ENCODE measurements at places on chromosomes 2 and 18.

GRCh38 chr18:1078301-1078700, 173.6 kb downstream of the ADCYAP1 start:
- no peak for DNase-seq

GRCh38 chr2:116319935-116320334, 1494.6 kb upstream of the DDX18 start:
- DNase-seq: no peak

GRCh38 chr2:149145314-149146295, 107.1 kb downstream of the LYPD6B start:
- no peak for DNase-seq

GRCh38 chr2:219368690-219369191, 19.0 kb downstream of the DNPEP start:
- no peak for DNase-seq

GRCh38 chr2:75431763-75432162, 129.0 kb downstream of the EVA1A start:
- DNase-seq: no peak

DNA sequence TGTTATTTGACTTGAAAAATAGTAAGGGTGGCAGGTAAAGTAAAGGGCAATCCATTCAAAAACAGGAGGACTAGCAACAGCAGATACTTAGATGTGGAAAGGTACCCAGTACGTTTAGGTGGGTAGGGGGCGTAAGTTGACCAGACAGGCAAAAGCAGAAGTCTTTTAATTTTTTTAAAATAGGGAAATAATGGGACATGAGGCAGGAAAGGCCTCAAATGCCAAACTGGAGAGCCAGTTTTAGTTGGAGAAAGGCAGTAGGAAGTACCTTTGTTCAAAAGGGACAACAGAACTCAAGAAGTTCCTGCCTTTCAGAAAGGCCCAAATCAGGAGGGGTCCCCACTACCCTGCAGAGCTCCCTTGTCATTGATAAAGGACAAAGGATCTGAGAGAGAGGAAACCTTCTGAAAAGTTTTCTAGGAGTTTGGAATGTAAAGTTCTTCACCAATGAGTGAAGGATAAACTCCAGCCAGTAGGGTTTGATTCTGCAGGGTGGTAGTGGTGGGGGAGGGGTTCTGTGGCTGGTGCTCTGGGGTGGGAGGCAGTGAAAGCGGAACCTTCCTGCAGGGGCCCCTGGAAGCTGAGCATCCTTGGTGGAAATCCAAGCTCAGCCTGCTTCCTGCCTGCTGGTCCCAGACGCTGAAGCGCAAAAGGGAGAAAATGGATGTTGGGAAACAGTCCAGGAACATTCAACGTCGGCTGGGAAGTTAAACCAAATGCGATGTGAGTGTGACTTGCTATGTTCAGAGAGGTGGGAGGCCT, 40.1 kb downstream of the TMEM17 start:
- DNase-seq: no peak

DNA sequence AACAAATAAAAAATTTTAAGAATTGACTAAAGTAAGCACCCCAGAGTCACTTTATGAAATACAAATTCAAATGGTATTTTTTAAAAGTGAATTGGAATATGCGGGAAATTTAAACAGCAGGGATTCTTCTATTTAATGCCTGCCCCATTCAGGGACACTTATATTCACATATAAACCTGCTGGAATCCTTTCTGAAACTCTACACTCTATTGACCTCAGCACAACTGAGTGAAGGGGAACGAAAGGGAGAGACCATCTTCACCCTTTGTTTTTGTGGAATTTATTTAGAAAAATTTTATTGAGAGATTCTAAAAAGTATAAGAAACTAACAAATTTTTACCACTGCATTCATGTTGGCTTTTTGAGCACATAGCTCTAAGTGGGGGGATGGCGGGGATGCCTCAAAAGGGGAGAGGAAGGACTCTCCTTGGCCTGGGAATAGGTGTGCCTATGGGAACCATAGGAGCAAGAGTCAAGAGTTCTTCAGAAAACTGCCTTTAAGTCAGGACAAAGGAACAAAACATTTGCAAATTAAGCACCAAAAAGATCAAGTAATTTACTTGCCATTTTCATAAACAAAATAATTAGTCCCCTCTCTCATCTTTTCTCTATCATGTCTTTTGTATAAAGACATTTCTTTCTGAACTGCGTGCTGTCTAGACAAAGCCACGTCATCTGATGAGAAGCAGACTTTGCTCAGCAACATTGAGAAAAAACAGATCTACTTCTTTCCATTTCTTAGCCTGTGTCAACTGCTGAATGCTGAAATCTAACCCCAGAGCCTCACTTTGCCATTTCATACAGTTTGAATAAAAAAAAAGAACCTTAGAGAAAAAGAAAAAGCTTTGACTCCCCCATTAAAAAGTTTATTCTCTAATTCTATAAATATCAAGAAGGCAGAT, 21.6 kb upstream of the FLACC1 start:
- no peak for DNase-seq

DNA sequence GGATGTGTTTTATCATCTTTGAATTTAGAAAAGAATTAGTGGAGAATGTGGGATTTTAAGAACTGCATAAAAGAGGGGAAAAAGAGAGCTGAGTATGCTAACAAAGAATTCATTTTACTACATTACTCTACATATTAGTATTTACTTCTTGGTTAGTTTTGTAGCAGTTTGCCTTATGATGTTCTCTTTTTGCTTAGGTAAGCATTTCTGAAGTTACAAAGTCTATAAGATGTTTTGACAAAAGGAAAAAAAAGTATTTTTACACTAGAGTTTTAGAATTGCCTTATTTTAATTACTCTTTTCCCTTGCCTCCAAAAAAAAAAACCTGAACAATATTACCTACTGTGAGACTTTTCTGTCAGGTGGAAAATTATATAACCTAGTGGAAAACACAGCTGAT, 739.5 kb upstream of the SLC39A10 start:
- DNase-seq: no peak

DNA sequence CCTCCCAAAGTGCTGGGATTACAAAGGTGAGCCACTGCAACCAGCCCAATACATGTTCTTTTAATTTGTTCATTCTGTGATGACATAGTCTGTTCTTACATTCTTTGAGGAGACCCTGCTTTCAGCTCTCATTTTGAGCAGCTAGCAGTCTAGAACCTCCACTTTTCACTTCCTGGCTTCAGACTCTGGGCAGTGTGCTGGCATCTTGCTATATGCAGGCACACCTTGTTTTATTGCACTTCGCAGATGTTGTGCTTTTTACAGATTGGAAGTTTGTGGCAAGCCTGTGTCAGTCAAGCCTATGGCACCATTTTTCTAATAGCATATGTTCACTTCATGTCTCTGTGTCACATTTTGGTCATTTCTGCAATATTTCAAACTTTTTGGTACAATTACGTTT, 72.4 kb downstream of the PRKCE start:
- no peak for DNase-seq

GRCh38 chr2:147818741-147819140, 26.1 kb upstream of the ACVR2A start:
- no peak for DNase-seq

DNA sequence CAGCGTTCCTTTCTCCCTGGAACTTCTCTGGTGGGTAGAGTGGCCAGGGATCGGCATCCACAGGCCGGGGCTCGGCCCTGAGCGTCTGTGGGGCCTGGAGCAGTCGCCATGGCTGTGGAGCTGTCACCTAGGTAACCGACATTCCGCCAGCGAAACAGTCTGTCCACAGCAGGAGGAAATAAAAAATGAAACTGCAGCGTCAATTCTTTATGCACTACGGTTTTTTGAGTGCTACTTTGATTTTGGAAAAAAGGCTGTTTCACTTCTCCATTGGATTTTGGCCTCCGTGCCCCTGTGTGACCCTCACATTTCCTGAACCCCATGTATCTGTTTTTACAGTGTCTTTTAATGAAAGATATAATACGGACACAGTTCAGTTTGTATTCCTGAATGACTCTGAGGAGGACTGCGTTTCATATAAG, 163.4 kb downstream of the LDLRAD4 start:
- no peak for DNase-seq

DNA sequence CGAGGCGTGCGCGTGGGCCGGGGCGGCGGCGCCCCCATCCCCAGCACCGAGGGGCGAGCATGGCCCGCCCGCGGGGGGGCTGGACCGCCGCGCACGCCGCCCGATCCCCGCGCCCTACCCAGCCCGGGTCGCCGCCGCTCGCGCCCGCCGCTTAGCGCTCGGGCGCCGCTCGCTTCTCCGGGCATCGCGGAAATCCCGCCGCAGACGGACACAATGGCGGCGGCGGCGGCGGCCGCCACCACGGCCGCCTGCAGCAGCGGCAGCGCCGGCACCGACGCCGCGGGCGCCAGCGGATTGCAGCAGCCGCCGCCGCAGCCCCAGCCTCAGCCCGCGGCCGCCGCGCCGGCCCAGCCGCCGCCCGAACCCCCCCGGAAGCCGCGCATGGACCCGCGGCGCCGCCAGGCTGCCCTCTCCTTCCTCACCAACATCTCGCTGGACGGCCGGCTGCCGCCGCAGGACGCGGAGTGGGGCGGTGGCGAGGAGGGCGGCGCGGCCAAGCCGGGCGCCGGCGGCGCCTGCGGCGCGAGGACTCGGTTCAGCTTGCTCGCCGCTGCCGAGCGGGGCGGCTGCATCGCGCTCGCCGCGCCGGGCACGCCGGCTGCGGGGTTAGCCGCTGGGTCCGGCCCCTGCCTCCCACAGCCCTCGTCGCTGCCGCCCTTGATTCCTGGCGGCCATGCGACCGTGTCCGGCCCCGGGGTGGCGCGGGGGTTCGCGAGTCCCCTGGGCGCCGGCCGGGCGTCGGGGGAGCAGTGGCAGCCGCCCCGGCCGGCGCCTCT, 453 bp downstream of the CABLES1 start:
- DNase-seq: no peak

DNA sequence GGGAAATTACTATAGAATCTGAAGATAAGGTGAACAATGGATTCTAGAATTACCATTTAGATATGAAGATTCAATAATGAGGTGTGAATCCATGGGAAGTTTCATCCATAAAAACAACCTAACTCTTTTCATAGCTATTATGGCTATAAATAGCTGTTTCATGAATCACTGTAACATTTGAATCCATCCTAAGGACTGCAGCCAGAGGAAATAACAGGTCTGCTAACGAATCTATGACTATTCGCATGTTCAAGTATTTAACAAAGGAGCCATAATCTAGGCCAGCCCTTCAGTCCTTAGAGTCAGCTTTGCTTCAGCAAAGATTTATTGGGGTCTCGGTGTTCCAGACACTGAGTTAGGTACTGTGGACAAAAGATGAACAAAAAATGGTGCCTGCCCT, 87.1 kb downstream of the MYOM1 start:
- no peak for DNase-seq

DNA sequence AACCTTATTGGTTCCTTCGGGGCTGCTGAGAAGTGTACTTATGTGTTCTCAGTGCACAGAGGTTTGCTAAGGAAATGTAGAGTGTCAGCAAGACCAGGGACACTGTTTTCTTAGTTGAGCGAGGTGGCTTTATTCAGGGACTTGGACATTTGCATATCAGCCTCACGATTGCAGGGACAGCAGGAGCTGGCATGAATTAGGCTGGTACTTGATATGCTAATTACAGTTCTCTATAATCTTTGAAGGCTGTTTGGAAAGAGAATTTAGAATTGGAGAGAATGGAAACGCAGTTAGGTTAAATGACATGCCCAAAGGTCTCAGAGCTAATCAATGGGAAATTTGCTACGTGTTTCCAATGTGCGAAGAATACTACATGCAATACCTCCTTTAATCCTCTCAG, 18.7 kb upstream of the MTCL1 start:
- DNase-seq: no peak

DNA sequence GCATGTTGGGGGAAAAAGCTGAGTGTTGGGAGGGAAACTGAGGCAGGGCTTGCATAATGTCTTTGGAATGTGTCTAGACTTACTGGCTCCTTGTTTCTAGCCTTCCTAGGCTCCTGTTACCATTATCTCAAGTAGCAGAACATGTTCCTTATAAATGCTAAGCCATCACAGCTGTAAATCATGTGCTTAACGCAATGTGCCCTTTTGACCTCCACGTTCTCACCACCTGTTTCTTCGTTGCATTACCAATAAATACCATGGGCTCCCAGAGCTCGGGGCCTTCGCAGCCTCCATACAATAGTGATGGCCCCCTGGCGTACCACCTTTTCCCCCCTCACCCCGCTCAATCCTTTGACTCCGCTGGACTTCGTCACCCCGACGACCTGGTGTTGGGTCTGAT, 54.0 kb upstream of the CWC22 start:
- no peak for DNase-seq

DNA sequence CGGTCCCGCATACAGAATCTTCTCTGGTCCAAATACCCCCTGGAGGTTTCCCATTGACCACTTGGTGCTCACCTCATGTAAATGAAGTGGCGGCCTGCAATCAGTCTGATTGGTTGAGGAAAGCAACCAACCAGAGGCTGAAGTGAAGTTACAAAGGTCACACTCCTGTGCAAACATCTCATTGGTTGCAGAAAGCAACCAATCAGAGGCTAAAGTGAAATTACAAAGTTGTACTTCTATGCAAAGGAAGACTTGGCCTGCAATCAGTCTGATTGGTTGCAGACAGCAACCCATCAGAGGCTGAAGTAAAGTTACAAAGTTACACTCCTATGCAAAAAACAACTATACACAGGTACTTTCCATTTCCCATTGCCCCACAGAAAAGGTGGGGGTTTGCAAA, 2.5 kb upstream of the SP100 start:
- no peak for DNase-seq

DNA sequence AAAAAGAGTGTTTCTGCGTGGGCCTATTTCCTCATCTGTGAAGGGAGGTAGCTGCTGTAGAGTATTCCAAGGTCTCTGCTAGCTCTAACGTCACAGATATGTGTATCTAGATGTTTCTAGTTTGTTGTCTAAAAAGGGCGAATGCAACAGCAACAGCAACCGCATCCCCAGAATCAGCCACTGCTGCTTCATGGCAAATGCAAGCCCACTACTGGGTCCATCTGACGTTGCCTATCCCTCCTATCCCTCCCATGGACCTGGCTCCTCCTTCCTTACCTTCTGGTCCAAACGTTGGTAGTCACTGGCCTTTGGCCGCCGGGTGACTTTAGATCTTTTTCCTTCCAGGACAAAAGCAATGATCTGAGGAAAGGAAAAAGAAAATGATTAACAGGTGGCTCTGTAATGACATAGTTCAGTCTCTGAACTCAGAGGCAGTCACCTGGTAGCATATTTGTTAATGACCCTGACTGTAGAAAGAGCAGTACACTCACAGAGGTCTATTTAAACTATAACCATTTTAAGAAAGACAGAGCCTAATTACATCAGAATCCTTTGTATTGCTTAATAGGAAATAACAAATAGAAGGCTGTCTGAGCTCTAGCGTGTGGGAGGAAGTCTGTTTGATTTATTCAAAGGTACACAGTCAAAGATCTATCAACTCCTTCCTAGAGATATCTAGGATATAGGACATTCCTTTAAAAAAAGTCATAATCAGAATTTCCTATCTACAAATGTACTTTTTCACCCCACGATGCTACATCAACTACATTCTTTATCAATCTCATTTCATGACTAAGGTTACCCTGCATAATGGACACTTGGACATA, 2.9 kb downstream of the TGOLN2 start:
- no peak for DNase-seq
